ENCODE measurements at places on chromosomes 5 and 9.

DNA sequence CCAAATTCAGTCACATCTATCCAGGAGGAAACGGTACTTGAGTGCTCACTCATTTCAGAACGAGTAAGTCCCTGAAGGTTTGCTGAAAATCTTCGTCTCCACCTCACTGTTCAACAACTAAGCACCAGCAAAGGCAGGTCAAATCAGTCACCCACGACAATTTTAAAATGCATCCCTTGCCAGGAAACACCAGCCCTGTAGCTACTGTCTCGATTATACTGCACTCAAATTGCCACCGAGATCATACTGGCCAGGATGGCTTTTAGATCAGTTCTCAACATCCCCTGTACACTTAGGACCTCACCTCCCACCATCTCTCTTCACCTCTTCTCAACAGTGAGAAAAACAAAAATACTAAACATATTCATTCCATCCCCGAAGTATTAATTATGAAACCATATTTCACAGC, 298.6 kb downstream of the AGTPBP1 start:
- DNase-seq = no peak

DNA sequence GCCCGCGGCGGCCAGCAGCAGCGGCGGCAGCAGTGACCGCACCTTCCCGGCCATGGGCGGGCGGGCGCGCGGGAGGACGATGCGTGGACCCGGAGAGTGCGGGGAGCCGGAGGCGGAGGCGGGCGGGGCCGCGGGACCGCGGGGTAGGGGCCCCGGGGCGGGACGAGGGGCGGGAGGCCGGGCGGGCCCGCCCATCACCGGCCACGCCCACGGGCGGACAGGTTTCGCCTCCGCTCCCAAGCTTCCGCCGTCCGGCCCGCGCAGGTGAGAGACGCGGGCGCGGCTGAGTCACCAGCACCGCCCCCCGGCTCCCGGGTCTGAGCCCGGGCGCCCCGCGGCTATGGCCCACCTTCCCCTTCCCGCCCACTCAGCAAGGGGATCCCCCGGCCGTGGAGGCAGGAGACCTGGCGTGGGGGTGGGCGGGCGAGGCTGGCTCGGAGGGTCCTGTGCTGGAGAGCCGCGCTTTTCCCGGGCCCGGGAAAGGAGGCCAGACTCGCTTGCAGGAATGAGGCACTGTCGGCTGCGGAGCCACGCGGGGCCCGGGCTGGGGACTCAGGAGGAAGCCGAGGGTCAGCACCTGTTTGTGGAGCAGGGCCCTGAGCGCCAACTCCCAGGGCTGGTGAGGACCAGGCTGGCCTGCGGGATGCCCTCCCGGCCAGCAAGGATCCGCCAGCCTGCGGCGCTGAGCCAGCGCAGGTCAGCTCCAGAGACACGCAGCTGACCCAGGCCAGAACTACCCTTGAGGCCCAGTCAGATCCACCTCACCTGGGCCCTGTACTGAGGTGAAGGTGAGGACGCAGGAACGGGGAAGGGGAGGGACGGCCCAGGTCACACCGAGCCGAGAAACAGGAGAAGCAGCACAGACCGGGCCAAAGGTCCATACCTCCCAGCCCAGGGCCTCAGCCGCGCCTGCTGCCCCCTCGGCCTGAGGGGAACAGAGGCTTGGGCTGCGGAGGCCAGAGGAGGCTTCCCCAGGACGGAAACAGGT, at the start of gene ENTPD2:
TSS of gene ENTPD2 (minus strand) at position 118 of the 988 bp plus-strand sequence. CDS start at position 54, 64 bp downstream.
- peak; percentile 18 for DNase-seq

- DNase-seq = no peak
Measured at GRCh38 chr5:5158472-5158895, 18.4 kb downstream of the ADAMTS16 start.

DNA sequence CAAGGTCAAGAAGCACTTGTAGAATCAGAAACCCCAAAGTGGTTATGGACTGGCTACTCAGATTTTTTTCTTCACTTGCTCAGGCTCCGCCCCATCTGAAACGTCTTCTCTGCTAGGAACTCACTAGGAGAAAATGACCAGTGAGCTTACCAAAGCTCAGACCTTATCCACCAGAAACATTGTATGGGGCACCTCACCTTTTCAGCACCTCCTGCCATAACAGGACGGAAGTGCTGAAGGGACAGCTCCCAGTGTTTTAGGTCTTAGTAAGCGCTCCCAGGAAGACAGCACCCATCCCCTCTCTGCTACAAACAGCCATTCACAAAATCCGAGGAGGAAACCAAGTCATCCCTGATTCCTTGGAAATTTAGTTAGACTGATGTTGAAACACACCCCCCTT, 1.2 kb upstream of the GABRA1 start:
- DNase-seq = peak; percentile 14

GRCh38 chr9:35650341-35651158, at the start of gene SIT1:
SIT1 (minus strand) TSS chr9:35650931; CDS start chr9:35650853, 78 bp downstream.
- no peak for DNase-seq

GRCh38 chr9:123062351-123063176, 29.1 kb downstream of the GPR21 start:
- DNase-seq = no peak

- no peak for DNase-seq
Measured at GRCh38 chr5:179124273-179124852, 64.2 kb downstream of the ZNF354C start.

DNA sequence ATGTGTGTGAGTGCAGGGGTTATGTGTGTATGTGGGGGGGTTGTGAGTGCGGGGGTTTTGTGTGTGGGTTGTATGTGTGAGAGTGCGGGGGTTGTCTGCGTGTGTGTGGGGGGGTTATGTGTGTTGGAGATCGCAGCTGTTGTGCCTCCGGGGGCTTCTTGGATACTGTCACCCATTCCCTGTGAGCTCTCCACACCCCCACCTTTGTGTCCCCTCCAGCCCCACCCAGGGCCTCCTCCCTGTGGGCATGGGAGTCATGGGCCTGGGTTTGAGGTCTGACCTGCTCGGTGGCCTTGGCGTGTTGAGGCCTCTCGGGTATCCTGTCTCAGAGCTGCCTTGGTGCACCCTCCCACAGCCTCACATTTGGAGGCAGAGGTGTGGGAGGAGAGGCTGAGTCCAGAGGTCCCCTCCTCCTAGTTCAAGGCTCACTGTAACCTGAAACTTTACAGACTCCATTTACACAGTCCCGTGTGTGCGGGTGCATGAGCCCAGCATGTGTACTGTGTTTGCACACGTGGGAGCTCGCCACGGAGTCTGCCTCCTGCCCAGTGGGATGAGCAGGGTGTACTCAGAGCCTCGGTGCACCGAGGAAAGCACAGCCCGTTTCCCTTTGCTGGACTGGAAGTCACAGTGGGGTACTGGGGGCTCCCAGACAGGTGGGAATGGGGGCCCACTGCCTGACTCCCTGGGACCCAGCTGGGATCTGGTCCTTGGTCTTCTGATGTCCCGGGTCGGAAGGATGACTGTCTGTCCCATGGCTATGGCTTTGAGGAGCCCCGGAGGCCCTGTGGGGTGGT, 43.4 kb downstream of the RXRA start:
- no peak for DNase-seq

DNA sequence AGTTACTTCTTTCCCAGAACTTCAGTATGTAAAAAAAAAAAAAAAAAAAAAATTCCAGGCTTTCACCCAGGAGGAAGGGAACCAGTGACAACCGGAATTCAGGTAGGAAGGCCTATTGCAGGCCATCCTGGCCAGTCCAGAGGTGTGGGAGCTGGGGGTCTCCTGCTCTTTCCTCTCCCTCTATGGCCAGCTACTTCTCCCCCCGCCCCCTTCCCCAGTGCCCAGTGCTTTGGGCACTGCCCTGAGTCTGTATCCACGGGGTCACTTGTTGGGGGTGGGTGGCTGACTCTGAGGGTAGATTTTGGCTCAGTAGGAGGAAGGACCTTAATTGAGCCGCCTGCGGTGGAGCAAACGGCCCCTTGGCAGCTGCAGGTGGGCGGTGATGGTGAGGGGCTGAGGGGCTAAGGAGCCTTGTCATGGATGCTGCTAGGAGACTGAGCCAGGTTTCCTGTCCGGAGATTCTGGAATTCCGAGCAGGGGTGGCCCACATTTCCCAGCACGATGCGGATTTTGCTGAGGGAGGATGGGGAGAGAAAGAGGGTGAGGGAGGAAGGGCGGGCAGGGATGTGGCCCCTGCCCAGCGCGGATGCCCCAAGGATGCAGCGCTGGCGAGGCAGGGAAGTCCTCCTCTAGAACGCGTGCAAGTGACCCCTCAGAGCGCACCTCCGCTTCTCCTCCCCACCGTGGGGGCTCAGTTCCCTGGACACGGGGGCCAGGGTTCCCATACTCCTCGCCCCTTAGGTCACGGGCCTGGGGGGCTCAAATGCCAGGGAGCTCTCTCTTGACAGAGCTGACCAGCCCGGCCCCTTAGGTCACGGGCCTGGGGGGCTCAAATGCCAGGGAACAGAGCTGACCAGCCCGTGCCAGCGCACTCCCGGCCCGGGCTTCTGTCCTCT, 1.2 kb upstream of the PHF2 start:
- peak; percentile 8 for DNase-seq

DNA sequence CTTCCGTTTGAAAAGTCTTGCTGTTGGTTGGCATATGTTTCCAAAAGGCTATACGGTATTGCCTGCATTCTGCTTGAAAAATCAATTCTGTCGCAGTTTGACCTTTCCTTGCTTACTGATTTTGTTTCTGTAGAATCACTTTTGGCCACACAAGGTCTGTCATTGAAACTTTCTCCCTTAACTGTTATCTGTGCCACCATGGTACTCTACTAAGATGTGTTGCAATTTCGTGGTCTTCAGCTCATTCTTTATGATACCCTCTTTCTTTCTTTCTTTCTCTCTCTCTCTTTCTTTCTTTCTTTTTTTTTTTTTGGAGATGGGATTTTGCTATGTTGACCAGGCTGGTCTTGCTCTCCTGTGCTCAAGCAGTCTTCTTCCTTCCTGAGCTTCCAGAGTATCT, 4.5 kb downstream of the OSTF1 start:
- no peak for DNase-seq

DNA sequence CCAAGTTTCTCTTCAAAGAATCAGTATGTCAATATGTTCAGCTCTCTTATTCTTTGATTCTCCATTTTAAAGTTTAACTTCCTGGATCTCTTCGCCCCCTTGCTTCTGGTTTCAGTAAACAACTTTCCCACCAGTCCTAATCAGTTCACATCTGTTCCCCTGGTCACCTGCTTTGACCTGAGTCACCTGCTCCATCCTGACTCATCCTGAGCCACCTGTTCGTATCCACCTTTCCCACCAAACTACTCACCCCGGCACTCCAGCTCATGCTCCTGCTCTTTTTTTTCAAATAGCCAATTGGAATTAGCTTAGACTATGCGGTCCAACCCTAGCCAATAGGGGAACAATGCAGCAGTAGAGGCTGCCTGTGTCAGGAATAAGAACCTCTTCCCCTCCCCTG, 23.6 kb upstream of the CSF1R start:
- DNase-seq = no peak

- peak; percentile 45 for DNase-seq
Measured at GRCh38 chr5:27038476-27038875, at the start of gene CDH9. CDH9 (minus strand) TSS chr5:27038586; CDS start chr5:26988333, 50,253 bp downstream.

DNA sequence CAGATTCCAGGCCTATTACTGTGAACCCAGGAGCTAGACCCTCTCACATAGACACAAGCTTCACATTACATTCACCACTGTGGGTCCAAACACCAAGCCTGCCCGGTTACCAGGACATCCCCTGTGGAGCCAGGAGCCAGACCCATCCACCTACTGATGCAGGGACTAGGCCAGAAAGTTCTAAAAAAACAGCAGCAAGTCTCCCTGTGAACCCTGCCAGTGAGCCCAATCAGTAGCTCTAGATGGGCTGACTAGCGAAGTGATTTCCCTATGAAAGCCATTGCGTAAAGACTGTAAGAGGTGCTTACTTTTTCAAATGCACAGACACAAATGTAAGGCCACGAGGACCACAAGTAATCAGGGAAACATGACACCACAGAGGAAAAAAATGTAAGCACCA, 352.3 kb downstream of the TMEM161B start:
- no peak for DNase-seq

Data from common myeloid progenitor, CD34-positive (primary cell).